ENCODE measurements at places on chromosomes 3 and 15.

DNA sequence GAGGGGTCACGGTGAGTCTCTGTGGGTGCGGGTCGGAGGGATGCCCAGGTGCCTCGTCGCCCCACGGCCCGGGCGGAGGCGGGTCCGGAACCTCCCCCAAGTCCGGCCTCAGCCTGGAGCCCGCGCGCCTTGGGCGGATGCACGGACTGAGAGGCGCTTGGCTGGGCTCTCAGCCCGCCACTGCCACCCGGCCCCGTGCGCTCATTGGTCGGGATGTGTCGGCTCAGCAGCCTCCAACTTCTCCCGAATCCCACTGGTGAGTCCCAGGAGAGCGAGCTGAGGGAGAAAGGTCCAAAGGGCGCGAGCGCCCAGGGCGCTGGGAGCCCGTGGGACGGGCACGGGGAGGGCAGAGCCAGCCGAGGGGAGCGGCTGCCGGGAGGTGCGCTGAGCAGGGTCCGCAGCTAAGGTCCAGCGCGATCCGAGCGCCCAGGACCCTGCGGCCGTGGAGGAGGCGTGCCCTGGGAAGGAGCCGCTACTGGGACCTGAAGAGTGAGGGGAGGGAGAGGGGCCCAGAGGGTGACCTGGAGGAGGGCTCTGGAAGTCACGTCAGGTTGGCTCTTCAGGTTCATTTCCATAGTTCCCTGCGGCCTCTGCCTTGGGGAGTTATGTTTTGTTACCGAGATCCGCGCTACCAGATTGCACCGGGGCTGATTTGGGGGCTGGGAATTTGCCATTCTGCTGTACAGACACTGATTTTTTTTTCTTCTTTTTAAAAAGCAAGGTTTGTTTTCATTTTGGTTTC is at the start of gene MME:
Gene MME, plus strand, starts transcription at position 574 of the 742 bp plus-strand sequence. CDS start 3,849 bp downstream, outside the sequence.
- peak within 1 kb of the TSS; percentile 47 for H3K4me3 ChIP-seq
- ATAC-seq: peak; percentile 85
- no peaks in the 10 kb centered on the region for H3K36me3 ChIP-seq
- H3K27me3 ChIP-seq: peaks cover 23% of the 10 kb centered on the region
- no peaks in the 10 kb centered on the region for H3K4me1 ChIP-seq
- H3K27ac ChIP-seq: no peak within 1 kb of the TSS

GRCh38 chr3:85935171-85935570 is 976.4 kb downstream of the CADM2 start:
- H3K27me3 ChIP-seq: no peaks in the 10 kb centered on the region
- no peak overlapping the region for H3K4me3 ChIP-seq
- no peaks in the 10 kb centered on the region for H3K36me3 ChIP-seq

DNA sequence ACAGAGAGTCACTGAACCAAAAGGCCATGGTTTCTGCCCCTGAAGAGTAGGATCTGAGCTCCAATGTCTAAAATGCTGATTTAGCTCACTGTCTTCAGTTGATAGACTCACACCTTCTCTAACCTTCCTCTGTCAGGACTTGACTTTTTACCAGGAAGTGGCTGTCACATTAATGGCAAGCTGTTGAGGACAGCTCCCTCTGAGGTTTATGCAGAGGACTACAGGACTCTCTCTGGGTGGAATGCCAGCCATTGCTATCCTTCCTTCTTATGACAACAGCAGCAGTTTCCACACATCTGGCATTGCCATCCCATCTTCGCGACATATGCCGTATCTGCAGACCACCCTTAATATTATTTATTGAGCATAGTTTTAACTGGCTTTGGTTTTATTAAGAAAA is 103.8 kb upstream of the PRICKLE2 start:
- H3K4me1 ChIP-seq: no peaks in the 10 kb centered on the region
- H3K27me3 ChIP-seq: no peaks in the 10 kb centered on the region
- no peak for ATAC-seq
- H3K27ac ChIP-seq: no peak overlapping the region
- no peak overlapping the region for H3K4me3 ChIP-seq

- H3K4me3 ChIP-seq: no peak overlapping the region
- no peak overlapping the region for H3K27ac ChIP-seq
- no peaks in the 10 kb centered on the region for H3K4me1 ChIP-seq
- no peaks in the 10 kb centered on the region for H3K36me3 ChIP-seq
- no peaks in the 10 kb centered on the region for H3K27me3 ChIP-seq
- ATAC-seq: no peak
Measured at GRCh38 chr3:179503640-179504039, 52.4 kb upstream of the GNB4 start.

DNA sequence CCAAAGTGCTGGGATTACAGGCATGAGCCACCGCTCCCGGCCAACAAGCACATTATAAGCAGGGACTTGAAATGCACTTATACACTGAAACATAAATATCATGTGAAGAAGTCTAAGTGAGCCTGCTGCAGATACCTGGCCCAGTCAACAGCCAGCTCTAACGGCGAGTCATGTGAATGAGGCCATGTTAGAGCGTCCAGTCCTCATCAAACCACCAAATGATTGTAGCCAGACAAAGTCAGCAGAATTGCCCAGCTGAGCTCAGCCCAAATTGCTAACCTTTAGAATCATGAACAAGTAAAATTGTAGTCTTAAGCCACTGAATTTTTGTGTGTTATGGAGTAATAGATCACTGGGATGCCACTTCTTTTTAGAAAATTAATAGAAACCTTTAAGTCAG is 37.8 kb upstream of the UACA start:
- no peaks in the 10 kb centered on the region for H3K36me3 ChIP-seq
- no peak overlapping the region for H3K4me3 ChIP-seq
- no peak overlapping the region for H3K27ac ChIP-seq
- ATAC-seq: no peak
- H3K4me1 ChIP-seq: peaks cover 20% of the 10 kb centered on the region

- no peak overlapping the region for H3K27ac ChIP-seq
- ATAC-seq: no peak
- H3K4me1 ChIP-seq: peaks cover 10% of the 10 kb centered on the region
- no peaks in the 10 kb centered on the region for H3K27me3 ChIP-seq
Measured at GRCh38 chr3:156145866-156146265, 25.5 kb downstream of the KCNAB1 start.

DNA sequence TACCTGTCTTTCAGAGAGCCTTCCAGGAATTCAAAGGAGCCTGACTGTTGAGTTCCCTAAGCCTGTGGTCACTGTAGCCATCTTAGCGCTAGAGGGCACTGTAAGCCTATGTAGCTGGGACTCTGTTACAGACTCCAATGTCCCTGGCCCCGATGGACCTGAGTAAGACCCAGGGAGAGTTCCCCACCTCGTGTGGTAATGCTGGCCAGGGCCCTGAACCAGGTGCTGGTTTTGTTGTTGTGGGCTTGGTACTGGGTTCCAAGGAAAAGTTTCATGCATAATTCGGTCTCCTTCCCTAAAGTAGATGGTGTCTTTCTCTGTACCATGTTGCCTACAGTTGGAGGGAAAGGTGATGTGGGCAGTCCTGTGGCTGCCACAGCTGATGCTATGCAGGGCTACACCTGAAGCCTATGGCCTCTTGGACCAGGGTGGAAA is 32.4 kb downstream of the CDAN1 start:
- peak; percentile 88 for ATAC-seq
- H3K4me1 ChIP-seq: no peaks in the 10 kb centered on the region
- H3K27ac ChIP-seq: peak overlapping the region; percentile 22
- no peaks in the 10 kb centered on the region for H3K27me3 ChIP-seq

GRCh38 chr15:48802867-48803266 is 8.0 kb downstream of the CEP152 start:
- H3K4me1 ChIP-seq: peaks cover 2% of the 10 kb centered on the region
- no peaks in the 10 kb centered on the region for H3K36me3 ChIP-seq
- no peak for ATAC-seq
- no peaks in the 10 kb centered on the region for H3K27me3 ChIP-seq

DNA sequence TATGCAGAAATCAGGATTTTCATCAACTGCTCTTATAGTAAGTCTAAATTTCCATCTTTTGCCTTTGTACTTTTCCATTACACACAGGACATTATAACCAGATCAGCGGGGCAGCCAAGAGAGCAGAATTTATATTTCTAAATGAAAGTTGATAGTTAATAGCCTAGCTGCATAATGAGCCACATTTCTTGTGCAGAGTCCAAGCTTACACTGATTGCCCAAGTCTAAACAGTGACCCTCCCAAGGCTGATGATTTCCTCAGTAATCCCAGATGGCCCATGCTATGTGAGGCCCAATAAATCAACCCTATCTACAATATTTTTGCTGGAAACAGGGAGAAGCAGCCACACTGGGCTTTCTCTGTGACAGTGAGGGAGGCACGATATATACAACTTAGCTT is 475.8 kb upstream of the KCNMB2 start:
- H3K4me1 ChIP-seq: peaks cover 33% of the 10 kb centered on the region
- H3K36me3 ChIP-seq: no peaks in the 10 kb centered on the region
- peak overlapping the region; percentile 56 for H3K27ac ChIP-seq
- no peak overlapping the region for H3K4me3 ChIP-seq
- H3K27me3 ChIP-seq: no peaks in the 10 kb centered on the region
- peak; percentile 85 for ATAC-seq

- H3K4me3 ChIP-seq: no peak overlapping the region
- peak overlapping the region; percentile 72 for H3K27ac ChIP-seq
- ATAC-seq: peak; percentile 90
- H3K27me3 ChIP-seq: no peaks in the 10 kb centered on the region
Measured at GRCh38 chr15:92869263-92869940, 30.7 kb upstream of the CHD2 start.

GRCh38 chr3:100852840-100853239 is 140.4 kb downstream of the ABI3BP start:
- no peak overlapping the region for H3K4me3 ChIP-seq
- no peak for ATAC-seq

- no peak overlapping the region for H3K4me3 ChIP-seq
- no peak for ATAC-seq
- H3K27ac ChIP-seq: no peak overlapping the region
- H3K36me3 ChIP-seq: no peaks in the 10 kb centered on the region
- H3K27me3 ChIP-seq: no peaks in the 10 kb centered on the region
Measured at GRCh38 chr3:82137050-82137449, 375.6 kb upstream of the GBE1 start.

DNA sequence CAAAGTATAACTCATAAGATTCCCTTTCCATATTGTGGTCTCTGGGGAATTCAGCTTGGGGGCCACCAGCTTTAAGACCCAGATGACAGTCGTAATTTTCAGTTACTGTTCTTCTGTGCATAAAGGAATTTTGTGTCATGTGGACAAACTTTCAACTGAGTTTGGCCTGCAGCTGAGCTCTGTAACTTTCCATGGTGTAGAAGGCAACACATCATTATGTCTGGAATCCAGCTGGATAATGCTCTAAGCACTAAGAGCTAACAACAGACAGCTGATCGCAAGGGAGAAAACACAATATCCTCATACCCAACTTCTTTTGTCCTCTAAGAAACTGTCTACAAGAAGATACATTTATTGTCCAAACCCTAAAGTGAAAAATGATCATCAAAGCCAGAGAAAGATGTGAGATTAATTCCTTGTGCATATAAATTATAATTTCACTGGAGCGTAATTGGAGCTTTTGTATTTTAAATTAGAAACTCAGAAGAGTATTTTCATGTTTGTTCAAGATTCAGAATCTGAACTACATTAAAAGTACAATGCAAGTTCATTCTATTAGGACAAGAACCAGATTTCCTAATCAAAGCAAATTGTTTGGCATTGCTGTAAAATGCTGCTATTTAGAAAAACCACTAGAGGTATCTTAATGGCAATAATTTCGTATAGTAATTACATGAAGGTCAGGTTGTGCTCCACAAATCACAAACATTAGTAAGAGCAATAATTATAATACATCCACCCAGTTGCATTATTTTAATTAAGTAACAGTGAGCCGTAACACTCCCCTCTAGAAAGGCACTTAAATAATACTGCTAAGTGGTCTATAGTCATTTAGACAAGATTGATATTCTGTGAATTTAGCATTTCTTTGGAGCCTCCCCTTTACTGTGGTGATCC is 218.8 kb downstream of the ATP8B4 start:
- peaks cover 65% of the 10 kb centered on the region for H3K4me1 ChIP-seq
- H3K36me3 ChIP-seq: no peaks in the 10 kb centered on the region
- no peaks in the 10 kb centered on the region for H3K27me3 ChIP-seq

DNA sequence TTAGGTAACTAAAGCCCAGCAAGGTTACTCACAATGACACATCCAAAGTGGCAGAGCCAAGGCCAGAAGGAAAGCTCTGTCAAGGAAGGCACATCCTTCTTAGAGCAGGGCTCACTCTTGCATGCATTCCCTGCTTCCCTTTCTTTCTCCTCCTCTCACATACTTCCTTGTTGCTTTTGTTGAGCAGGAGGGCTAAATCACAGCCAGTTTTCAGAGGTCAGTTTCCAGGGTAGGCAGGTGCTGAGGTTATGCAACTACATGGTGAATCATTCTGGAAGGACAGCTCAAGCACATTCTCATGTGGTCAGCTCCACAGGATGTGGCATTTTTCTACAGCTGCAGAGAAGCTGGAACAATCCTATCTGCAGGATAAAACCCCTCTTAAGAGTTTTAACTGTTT is 275.6 kb downstream of the ZNF621 start:
- H3K27me3 ChIP-seq: no peaks in the 10 kb centered on the region
- H3K27ac ChIP-seq: no peak overlapping the region
- H3K4me3 ChIP-seq: no peak overlapping the region
- no peaks in the 10 kb centered on the region for H3K4me1 ChIP-seq

DNA sequence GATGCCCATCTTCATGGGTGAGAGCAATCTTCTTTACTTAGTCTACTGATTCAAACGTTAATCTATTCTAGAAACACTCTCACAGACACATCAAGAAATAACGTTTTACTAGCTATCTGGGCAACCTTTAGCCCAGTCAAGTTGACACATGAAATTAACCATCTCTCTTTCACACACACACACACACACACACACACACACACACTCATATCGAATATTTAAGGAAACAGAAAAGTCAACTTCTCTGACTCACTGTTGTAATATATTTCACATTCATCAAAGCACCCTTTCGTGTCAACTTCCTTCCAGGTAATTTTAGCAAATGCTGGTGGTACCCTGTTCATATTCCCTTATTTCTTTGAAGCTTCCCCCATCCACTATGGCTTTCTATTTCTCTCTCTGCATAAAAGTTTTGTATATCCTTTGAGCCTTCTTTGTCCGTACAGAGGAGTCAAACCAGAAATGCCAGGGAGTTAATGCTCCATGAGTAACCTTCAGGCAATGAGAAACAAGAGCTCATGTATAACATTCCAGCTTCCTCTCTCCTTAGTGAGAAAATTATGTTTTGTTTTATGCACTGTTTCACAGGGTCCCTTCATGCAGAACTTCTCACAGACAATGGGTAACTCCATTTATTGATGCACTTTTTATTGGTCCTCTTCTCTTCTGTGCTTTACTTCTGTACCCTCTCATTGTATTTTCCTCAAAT is 335.5 kb upstream of the CBLB start:
- no peak overlapping the region for H3K27ac ChIP-seq
- no peaks in the 10 kb centered on the region for H3K4me1 ChIP-seq
- H3K4me3 ChIP-seq: no peak overlapping the region
- no peak for ATAC-seq
- no peaks in the 10 kb centered on the region for H3K27me3 ChIP-seq

GRCh38 chr3:182609575-182610156 is 183.6 kb upstream of the ATP11B start:
- H3K27me3 ChIP-seq: peaks cover 5% of the 10 kb centered on the region
- H3K27ac ChIP-seq: no peak overlapping the region
- no peaks in the 10 kb centered on the region for H3K36me3 ChIP-seq
- H3K4me1 ChIP-seq: no peaks in the 10 kb centered on the region

Measured in gastroesophageal sphincter (tissue), 4 donors.